ENCODE measurements at places on chromosomes 5 and 9. TPM values are rescaled to one million over a fixed set of nuclear protein-coding genes. Genes with fewer than 3 reads are reported as not detected.

Gene SAP30L
- total RNA-seq: 32.8 TPM

Gene PLPP7
- total RNA-seq: 0.74 TPM

Gene CCDC180
- 2.3 TPM for total RNA-seq

Gene FOXD1
- total RNA-seq: 2.0 TPM

Gene PHF19
- 97.4 TPM for total RNA-seq

Gene NR2F1-AS1
- not detected for total RNA-seq

Gene ZNF483
- 2.8 TPM for total RNA-seq

Gene SLC1A1
- not detected for total RNA-seq

Gene RANBP17
- 6.9 TPM for total RNA-seq

Gene PAEP
- not detected for total RNA-seq

Gene ANKS6
- total RNA-seq: 7.0 TPM

Gene NR5A1
- total RNA-seq: not detected

Gene TCF7
- total RNA-seq: 6.1 TPM

Gene ADAMTS16
- not detected for total RNA-seq

Gene TMEM167A
- total RNA-seq: 56.9 TPM

Gene EPB41L4B
- total RNA-seq: 0.14 TPM

Gene HTR1A
- total RNA-seq: not detected

Gene GFPT2
- total RNA-seq: 0.29 TPM

Gene SLC22A4
- total RNA-seq: 2.5 TPM

Gene CAPSL
- not detected for total RNA-seq
